ENCODE measurements at places on chromosomes 12 and 14.

- DNase-seq, result no peak
These were observed 39.9 kb downstream of the LTBP2 start for GRCh38 chr14:74571901-74572725.

DNA sequence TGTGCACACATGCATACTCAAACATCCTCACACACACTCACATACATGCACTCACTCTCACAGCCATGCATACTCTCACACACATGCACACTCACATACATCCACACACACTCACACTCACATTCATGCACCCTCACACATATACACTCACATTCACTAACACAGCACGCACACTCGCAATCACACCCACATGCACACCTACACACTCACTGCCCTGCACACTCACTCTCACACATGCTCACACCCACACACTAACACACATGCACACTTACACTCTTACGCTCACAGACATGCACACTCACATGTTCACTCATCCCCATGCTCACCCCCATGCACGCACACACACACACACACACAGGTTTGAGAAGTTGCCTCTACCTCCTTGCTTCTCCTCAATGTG lies 63.2 kb upstream of the SFSWAP start:
- DNase-seq, result no peak

GRCh38 chr12:99498756-99499155 lies 148.8 kb upstream of the GARIN6 start:
- no peak for DNase-seq

- DNase-seq, result no peak
These were observed 8.0 kb upstream of the ACTN1 start for GRCh38 chr14:68986926-68987652.

GRCh38 chr12:31526158-31526546 lies 64.8 kb downstream of the DENND5B start:
- DNase-seq, result no peak

- DNase-seq, result no peak
These were observed 203.1 kb downstream of the PTPRO start for GRCh38 chr12:15525441-15525840.

GRCh38 chr12:75341873-75342272 lies 7.4 kb downstream of the GLIPR1L1 start:
- no peak for DNase-seq

- no peak for DNase-seq
These were observed 365.2 kb downstream of the SEC23A start for GRCh38 chr14:38737686-38738407.

- DNase-seq, result no peak
These were observed 79.5 kb downstream of the SLC25A47 start for GRCh38 chr14:100402631-100403030.

GRCh38 chr12:45928309-45928708 lies 62.1 kb downstream of the SCAF11 start:
- DNase-seq, result no peak

GRCh38 chr12:79309039-79309438 lies 381.7 kb downstream of the PAWR start:
- no peak for DNase-seq

DNA sequence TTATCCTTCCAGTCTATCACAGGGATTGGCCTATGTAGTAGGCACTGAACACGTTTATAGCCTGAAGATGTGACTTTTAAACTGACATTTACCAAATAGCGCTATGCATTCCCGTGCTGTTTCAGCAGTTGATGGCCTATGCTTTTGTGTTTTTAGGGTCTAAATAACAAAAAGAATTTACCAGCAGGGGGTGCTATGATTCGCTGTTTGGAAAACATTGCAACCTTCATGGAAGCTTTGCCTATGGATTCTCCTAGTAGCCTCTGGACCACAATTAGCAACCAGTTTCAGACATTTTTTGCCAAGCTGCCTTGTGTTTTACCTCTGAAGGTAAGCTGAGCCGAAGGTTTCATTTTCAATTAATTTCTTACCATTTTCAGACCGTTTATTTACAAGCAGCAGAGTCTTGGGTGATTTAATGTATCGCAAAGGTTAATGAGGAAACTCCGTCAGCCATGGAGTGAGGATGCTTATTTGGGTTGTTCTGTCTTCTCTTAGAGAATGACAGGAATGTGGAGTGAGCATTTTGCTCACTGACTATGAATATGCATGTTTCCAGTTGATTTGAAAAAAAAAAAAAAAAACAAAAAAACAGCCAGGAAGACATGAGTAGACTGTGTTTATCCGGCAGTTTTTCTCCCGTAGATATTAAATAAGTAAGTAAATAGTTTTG lies 133.1 kb downstream of the PRIMA1 start:
- no peak for DNase-seq

DNA sequence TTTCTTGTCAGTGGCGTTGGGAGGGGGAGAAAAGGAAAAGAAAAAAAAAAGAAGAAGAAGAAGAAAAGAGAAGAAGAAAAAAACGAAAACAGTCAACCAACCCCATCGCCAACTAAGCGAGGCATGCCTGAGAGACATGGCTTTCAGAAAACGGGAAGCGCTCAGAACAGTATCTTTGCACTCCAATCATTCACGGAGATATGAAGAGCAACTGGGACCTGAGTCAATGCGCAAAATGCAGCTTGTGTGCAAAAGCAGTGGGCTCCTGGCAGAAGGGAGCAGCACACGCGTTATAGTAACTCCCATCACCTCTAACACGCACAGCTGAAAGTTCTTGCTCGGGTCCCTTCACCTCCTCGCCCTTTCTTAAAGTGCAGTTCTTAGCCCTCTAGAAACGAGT lies 1.9 kb downstream of the ASCL1 start:
- DNase-seq, result no peak

DNA sequence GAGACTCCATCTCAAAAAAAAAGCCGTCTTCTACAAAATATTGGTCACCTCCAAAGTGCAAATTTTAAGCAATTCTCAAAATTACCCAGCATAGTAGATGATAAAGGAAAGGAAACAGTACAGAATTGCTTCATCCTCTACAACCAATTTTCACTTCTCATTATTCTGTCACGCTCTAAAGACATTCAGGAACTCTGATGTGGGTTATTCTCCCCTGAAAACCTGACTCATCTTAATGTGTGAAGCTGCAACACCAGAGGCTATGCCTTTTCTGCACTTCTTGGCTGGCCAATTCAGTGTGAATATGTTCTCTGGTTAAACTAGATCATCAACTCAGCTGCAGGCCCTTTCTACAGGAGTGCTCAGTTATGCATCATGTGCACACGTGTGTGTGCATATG lies 11.0 kb downstream of the PTGER2 start:
- DNase-seq, result peak; percentile 37

All from CD4-positive, alpha-beta T cell treated with Interleukin-15 for 1 hour (primary cell).